Activated CD4-positive, CD25-positive, alpha-beta regulatory T cell treated with anti-CD3 and anti-CD28 coated beads, Interleukin-2, amount 50 U/mL, for 24 hours (primary cell): ENCODE measurements at places on chromosomes 11 and 22.

DNA sequence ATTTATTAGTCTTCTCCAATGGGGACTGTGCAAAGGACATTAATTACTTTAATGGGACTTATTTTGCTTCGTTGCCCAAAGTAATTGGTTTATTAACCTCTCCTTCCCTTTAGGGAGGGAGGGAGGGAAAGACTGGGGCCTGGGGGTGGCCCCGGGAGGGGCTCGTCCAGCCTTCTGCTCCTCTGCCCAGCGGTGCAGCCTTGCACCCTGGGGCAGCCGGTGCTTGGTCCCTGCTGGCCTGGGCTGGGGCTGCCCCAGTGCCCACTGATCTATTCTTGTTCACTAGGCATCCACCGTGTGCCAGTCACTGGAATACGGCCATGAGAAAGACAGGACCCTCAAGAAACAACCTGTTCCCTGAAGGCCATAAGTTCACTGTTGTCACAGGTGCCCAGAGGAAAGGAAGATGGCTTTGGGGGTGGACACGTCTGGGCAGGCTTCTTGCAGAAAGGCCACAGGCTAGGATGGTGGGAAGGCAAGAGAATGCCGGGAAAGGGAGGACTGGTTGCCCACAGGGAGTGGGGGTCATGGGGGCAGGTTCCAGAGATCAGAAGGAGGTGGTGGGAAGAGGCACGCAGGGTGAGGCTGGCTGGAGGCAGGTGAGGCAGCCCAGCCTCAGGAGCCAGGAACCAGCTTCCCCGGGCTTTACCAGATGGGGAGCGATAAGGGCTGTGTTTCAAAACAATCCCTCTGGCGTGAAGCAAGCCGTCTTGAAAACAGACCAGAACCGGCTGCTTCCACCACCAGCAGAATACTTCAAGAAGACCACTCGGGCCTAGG, 47.6 kb upstream of the KCNQ1OT1 start:
- no peak for ATAC-seq

DNA sequence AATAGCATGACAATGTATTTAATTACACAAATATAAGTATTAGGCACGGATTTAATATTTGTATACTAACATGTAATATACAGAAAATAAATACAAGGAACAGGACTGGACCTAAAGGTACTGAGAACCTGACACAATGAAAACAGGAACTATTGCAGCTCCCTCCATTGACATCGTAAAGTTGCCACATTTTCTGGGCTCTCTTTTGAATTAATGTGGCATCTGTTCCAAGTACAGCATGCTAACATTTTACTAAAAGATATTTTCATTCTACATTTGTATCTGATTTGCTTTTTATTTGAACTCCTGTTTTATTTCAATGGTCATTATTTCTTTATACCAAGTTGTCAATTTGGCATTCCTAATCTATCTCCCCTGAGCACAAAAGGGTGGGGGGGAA, 15.3 kb downstream of the PHF21A start:
- ATAC-seq, result no peak

DNA sequence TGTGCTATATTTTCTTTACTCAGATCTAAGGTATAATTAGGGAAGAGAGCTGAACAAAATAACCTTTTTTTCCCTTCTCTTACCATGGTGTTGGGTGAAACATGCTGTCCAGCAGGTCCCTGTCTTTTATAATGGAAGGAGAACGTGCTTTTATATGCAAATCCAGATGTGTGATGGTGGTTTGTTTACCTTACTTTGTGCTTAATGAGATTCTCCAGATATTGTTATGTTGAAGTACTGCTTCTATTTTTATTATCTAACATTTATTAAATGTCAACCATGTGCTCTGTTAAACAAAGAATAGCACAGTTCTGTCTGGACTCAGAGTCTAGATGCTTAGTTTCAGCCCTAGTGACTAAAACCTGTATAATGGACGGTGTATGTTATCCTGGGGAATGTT, 10.1 kb upstream of the GRIK4 start:
- no peak for ATAC-seq

DNA sequence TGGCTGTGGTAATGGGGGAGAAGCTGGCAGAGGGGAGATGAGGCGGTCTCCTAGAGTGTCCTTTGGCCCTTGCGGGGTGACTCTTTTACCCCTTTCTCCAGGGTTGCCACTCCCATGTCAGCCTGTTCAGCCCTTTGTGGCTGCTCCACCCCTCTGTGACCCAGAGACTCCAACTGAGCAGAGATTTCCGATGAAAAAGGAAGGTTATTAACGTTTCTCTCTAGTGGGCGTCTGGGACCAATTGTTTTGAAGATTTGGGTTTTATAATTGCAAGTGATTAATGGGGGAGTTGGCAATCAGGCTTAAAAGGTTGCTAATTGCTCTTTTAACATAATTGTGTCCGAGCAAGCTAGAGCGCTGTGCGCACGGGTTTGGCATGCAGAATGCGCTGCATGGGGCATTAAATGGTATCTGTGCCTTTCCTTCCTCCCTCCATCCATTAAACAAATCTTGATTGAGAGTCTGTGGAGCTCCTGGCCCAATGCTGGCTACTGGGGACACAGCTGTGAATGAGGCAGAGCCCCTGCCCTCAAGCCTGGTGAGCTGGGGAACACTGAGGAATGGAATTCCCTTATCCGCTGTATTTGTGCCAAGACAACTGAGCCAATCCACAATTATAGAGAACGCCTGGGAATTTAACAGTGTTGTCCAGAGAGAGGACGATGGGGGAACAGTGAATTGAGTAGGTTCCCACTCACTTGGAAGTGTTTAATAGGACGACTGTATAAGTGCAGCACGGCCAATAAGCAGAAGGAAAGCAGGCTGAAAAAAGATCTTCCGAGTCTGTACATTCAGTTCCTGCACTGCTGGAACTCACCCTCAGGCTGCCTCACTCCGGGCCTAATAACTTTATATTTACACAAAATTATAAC, 295.9 kb downstream of the MIAT start:
- ATAC-seq, result no peak

- ATAC-seq, result no peak
These were observed 72.7 kb upstream of the PPP6R3 start for GRCh38 chr11:68387840-68388239.

GRCh38 chr11:81989093-81989492, 744.6 kb downstream of the FAM181B start:
- ATAC-seq, result no peak

DNA sequence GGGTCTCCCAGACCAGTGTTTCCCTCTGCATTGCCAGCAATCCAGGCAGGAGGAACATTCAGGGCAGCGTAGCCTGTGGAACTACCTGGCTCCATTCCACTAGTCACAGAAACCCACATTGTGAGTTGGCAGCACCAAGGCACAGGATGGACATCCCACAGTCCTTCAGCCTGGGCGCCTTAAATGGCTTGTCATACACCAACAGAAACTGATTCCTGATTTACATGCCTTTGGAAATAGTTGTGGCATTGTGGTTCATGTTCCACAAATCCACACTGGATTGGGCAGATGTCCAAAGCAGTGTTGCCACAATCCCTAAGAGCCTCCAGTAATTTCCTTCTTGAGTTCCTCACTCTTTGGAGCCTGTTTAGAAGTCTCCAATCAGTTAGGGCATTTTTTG, 225.6 kb downstream of the BLID start:
- no peak for ATAC-seq

DNA sequence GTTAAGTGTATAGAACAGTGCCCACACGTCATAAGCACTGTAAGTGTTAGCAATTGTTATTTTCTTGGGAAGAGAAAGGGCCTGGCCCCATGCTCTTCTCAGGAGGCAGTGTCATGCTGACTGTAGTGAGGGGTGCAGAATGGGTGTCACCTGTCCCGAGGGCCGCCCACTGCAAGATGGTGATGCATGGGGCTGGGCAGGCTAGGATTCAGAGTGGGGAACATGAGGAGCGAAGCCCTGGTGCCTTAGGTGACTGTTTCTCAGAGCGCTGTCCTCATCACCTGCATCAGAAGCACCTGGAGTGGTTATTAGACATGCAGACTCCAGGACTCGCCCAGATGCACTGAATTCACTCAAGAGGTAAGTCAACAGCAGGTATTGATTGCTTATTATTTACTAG, 101.0 kb upstream of the PARVA start:
- ATAC-seq, result no peak
